CD8-positive, alpha-beta memory T cell (primary cell): ENCODE measurements at places on chromosomes 3 and 15.

GRCh38 chr15:69323893-69324430 is 25.2 kb downstream of the PAQR5 start:
- no peak for DNase-seq

DNA sequence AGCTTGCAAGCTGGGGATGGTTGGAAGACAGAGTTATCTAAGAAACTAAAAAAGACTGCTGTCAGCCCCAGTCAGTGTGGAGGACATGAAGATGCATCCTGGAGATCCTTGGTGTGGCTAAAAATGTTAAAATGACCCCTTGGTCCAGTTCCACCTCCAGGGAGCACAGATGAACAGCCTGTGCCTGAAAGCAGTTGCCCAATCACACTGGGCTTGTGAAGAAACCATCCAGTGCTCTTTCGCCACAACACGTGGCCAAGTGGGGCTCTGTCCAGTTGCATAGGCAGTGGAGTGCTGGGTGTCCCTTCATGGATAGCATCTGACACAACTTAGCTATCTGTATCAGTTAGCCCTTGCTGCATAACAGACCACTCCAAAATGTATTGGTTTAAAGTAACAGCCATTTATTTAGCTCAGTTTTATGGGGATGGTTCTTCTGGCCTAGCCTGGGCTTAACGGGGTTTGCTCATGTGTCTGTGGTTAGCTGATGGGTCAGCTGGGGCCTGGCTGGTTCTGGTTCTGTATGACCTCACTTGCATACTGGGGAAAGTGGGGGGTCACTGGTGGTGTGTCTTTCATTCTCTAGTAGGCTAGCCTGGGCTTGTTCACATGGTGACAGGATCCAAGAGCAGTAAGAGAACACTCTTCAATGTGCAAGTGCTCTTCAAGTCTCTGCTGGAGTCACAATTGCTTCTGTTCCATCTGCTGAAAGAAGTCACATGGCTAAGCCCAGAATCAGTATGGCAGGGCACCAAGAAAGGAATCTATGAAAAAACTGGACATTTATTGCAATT is 226.2 kb downstream of the PDCD6IP start:
- DNase-seq = no peak

- no peak for DNase-seq
Measured at GRCh38 chr3:131582438-131582837, 79.7 kb upstream of the MRPL3 start.

GRCh38 chr15:62437753-62438152 is 272.7 kb upstream of the C2CD4B start:
- no peak for DNase-seq

GRCh38 chr15:52121896-52122295 is 9.3 kb upstream of the BCL2L10 start:
- DNase-seq = no peak

DNA sequence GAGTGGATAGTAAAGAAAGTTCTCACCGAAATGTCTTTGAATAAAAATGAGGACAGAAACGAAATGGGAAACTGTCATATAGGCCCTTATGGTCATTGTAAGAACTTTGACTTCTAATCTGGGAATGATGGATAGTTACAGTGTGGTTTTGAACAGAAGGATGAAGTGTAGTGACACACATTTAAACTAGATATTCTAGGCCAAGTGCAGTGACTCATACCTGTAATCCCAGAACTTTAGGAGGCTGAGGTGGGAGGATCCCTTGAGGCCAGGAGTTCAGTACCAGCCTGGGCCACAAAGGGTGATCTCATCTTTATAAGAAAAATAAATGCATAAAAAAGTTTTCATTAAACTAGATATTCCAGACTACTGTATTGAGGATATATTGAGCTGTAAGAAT is 452.8 kb downstream of the ROBO1 start:
- no peak for DNase-seq

DNA sequence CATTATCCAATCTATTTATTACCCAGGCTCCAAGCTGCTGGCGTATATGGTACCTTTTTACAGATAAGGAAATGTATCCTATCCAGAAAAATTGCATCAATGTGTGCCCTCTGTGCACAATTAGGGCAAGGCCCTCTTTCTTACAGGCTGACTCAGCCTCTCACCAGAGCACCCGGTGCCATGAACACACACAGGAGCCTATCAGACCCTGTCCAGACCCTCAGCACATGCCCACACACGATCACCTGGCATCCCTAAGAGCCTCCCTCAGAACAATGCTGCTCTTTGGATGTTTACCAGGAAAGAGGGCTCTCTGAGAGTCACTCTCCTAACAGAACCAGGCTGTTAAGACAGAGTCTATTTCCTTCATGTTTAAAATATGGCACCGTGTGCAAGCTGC is 460.0 kb upstream of the TBL1XR1 start:
- DNase-seq = no peak

DNA sequence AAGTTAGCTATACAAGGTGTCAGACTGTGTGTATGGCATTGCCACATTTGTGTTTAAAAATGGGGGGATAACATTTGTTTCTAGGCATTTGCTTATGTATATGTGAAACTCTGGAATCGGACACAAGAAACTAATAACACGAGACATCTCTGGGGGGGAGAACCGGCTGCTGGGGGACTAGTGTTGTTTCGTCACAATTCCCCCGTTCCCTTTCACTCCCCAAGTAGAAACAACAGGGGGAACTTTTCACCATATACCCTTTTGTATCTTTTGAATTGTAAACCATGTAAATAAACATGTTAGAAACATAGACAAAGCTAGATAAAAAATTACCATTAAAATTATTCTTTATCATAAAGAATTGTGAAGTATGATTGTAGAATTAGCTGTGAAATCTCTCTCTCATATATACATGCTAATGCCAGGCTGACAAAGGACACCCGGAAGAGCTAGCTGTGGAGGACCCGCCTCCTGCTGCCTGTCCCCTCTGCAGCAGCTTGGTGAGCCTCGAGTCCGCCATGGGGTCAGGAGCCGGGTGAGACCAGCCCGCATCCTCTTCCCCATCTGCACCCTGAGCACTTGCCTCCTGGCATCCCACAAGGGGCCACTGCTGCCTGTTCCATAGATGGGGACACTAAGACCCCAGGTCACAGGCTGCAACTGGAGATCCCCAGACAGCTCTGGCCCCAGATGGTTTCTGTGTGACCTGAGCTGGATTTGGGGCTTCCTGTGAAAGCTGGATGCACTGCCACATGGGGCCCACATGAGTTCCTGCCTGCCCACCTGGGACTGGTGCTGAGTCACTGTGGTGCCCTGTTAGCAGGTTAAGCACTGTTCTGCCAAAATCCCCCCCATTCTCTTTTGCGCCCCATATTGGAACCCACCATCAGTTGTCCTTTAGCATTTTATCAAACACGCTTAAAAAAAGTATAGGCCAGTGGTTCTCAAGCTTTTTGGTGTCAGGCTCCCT is 91.6 kb downstream of the IQSEC1 start:
- DNase-seq = no peak

- no peak for DNase-seq
Measured at GRCh38 chr3:16150285-16150684, 24.2 kb upstream of the GALNT15 start.

DNA sequence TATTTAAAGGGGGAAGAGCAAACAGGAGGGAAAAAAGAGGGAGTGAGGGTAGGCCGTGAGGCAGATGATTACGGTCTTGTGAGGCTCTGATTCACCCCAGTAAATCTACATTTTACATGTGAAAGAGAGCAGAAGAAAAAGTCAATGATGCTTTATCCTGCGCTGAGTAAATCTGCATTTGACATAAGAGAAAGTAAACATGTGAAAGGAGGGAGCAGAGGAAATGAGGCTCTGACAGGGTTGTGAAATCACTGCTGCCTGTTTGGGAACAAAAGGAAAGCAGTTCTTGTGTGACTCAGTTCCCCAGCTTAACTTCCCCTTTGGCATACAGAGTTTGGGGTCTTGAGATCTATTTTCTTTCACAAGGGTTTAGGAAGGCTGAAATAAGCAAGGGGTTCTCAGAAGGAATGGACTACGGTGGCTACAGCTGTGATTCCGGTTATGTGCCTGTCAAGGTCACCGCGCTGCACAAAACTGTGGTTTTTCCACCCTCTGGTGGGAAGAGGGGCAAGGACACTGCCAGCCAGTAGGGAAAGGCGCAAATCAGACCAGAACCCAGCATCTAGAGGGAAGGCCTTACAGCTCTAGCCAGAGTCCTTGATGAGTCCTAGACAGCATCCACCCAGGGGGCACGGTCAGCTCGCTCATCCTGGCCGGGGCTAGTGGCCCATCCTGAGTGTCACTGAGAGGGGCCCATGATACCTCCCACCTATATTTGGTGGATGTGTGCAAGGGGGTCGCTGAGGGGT is 18.9 kb upstream of the HCN4 start:
- DNase-seq = no peak

GRCh38 chr15:77440378-77440999 is 19.8 kb downstream of the HMG20A start:
- DNase-seq = no peak

GRCh38 chr15:101018450-101018849 is 99.3 kb downstream of the LRRK1 start:
- DNase-seq = no peak

GRCh38 chr3:122353893-122354401 is 28.9 kb downstream of the CSTA start:
- DNase-seq = no peak

DNA sequence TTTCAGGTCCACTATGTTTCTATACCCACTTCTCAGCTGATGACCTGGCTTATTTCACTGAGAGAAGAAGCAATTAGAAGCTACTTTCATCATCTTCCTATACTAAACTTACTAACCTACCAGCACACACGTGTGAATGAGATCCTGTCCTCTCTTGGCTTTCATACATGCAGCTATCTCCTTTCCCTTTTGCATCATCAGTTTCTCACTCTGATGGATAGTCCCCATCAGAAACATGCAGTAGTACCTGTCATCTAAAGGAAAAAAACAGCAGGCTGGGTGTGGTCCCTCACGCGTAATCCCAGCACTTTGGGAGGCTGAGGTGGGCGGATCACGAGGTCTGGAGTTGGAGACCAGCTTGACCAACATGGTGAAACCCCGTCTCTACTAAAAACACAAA is 237.6 kb upstream of the C2CD4B start:
- DNase-seq = no peak

GRCh38 chr3:13262493-13263211 is 157.5 kb downstream of the NUP210 start:
- no peak for DNase-seq

- peak; percentile 58 for DNase-seq
Measured at GRCh38 chr3:13078163-13078905, 5.1 kb upstream of the IQSEC1 start.

- DNase-seq = no peak
Measured at GRCh38 chr3:196938124-196938523, 4.2 kb downstream of the NCBP2 start.

GRCh38 chr15:101438482-101439284 is 50.8 kb downstream of the PCSK6 start:
- DNase-seq = no peak

DNA sequence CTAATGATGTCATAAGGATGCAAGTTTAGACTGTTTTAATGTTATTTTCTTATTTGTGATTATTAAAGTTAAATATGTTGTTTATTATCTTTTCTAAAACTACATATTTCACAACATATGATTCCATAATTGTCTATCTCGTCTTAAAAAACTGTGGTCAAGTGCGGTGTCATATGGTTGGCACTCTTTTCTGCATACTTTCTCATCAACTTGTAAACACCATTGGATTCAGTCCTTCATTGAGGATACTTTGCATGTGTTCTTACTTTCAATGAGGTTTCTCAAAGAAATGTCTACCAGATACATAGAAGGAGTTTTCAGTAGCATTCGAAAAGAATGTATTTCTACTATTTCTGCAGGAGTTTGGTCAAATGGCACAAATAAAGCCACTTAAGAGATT is 22.0 kb upstream of the ALPK3 start:
- DNase-seq = no peak

- DNase-seq = no peak
Measured at GRCh38 chr3:121852256-121852655, 17.2 kb downstream of the EAF2 start.

DNA sequence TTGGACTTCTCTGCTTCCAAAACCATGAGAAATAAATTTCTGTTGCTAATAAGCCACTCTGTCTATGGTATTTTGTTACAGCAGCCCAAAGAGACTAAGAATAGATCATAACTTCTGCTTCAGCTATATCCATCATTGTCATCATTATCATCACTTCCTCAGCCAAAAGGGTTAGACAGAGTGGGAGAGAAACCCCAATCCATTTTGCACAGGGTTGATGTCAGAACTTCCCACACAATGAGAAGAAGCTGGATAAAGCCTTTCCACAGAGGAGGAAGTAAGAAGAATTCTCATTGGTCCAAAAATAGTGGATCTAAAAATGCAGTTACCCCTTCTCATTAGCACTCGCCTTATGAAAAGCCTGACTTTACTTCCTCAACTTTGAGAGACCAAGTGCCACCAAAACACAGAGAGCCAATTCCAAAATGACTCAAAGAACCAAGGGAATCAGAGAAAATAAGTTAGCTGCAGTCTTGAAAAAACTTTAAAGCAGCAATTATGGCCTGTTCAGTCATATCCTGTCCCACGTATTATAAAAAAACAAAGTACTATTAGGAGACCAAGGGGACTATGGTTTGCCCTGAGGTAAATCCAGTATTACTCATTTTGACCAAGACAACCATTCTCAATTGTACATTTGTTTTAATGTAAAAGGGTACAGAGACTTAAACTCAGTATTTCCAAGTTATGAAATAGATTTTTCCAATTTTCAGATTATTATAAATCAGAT is 80.2 kb downstream of the WNT5A start:
- no peak for DNase-seq

- DNase-seq = no peak
Measured at GRCh38 chr15:38721568-38721945, 156.9 kb upstream of the RASGRP1 start.

- no peak for DNase-seq
Measured at GRCh38 chr15:71752604-71753289, 57.6 kb upstream of the NR2E3 start.

DNA sequence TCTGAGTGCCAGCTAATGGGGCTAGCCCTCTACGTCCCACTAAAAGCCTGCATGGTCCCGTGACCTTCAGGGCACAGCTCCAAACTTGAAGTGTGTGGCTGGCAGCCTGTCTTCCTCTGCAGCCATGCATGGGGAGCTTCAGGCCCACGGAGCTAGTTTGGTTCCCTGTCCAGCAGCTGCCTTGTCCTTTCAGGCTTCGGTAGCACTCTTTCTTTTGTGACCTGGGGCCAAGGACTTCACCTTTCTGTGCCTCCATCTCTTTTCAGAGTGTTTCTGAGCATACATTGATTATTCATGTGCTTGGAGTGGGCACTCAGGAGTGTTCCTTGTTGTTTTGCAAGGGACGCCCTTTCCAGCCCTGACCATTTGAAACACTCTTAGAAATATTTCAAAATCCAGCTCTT is 155.2 kb downstream of the DNAJB8 start:
- DNase-seq = no peak
